AG20443 (cell line): ENCODE measurements at places on chromosomes 3 and 15.
A peak's percentile ranks its signal among the peaks of the same experiment; 100 is the strongest.

- no peak for DNase-seq
Measured at GRCh38 chr15:99435113-99435695, 130.6 kb upstream of the MEF2A start.

- DNase-seq, result no peak
Measured at GRCh38 chr3:17915341-17915740, 172.9 kb upstream of the TBC1D5 start.

GRCh38 chr3:32129832-32130231, 23.4 kb downstream of the GPD1L start:
- no peak for DNase-seq

GRCh38 chr3:50674349-50675178, at the start of gene DOCK3:
DOCK3 (plus strand) TSS chr3:50674927; CDS start chr3:50675264, 337 bp downstream.
- peak; percentile 96 for DNase-seq

- no peak for DNase-seq
Measured at GRCh38 chr15:48546296-48546695, 99.2 kb downstream of the FBN1 start.

GRCh38 chr15:85035980-85036379, 54.3 kb downstream of the PDE8A start:
- no peak for DNase-seq

GRCh38 chr3:72559385-72559784, 288.9 kb downstream of the SHQ1 start:
- DNase-seq, result no peak

- no peak for DNase-seq
Measured at GRCh38 chr15:26562336-26562735, 210.5 kb downstream of the GABRB3 start.

GRCh38 chr3:59963676-59964075, 913.9 kb upstream of the CFAP20DC start:
- DNase-seq, result no peak

DNA sequence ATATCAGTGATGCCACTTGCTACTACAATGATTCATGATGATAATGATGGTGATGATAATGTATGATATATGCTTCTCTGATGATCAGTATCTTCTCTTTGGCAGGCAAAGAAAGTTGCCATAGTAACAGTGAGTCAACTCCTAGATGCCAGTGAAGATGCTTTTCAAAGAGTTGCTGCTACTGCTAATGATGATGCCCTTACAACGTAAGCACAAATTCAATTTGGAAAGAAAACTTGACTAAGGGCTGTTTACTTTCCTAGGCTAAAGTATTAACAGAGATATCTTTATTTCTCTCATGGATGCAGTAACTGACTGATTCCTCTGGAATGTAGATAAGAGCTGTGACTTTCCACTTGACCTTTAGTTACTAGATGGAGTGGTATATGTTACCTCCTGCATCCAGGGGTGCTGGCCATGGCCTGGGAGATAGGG, 27.8 kb downstream of the ADGRG7 start:
- DNase-seq, result no peak

DNA sequence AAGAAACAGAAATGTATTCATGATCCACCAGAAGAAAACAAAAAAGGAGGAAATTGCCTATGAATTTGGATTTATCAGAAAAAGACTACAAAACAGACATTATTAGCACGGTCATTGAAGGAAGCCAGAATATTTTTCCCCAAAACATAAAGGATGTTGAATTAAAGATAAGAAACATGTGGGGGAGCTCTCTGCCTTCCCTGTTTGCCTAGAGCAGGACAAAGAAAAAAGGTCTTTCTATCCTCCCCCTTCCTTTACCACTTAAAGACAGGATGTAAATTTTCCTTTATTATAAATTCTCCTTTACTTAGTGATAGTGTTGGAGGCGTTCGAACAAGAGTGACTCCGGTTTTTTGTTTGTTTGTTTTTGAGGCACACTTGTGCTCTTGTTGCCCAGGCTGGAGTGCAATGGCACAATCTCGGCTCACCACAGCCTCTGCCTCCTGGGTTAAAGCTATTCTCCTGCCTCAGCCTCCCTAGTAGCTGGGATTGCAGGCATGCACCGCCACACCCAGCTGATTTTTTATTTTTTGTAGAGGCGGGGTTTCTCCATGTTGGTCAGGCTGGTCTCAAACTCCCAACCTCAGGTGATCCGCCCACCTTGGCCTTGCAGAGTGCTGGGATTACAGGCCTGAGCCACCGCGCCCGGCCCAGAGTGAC, 14.9 kb upstream of the RPN1 start:
- no peak for DNase-seq

DNA sequence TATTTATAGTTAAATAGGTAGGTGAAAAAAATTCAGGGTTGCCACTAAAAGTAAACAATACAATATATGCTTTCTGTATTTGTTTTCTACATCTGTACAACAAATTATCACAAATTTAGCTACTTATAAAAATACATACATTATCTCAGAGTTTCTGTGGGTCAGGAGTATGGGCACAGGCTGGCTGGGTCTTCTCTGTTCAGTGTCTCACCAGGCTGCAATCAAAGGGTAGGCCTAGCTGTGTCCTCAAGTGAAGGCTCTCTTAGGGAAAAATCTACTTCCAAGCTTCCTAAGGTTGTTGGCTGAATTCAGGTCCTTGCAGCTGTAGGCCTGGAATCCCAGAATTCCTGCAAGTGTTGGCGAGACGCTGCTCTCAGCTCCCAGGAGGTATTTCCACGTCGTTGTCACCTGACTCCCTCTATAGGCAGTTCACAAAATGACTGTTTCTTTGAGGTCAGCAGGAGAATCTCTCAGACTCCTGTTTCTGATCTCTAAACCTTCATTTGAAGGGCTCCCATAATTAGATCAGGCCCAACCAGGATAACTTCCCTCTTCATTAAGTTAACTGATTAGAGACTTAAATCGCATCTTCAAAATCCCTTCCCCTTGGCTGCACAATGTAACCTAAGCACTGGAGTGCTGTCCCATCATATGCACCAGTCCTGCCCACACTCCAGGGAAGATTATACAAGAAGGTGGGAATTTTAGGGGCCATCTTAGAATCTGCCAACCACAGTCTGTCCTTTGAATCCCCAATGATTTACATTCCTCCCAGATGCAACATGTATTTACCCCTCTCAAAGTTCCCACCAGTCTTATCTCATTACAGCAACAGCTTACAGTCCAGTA, 296.6 kb downstream of the SUCLG2 start:
- DNase-seq, result peak; percentile 49

DNA sequence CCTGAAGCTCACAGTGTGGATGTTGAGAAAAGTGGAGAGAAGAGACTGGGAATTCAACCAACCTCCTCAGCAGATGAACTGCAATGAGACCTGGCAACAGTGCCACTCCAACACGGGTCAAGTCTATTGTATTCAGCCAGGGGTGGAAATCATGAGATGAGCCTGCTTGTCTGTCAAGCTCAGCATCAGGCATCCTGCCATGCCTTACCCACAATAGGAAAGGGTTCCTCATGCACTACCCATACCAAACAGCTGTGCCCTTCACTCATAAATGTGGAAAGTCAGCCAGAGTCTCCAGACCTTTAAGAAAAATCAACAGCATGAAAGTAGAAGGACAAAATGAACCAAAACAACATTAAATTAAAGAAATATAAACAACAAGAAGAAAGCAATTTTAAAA, 542.1 kb downstream of the EPHB1 start:
- no peak for DNase-seq

DNA sequence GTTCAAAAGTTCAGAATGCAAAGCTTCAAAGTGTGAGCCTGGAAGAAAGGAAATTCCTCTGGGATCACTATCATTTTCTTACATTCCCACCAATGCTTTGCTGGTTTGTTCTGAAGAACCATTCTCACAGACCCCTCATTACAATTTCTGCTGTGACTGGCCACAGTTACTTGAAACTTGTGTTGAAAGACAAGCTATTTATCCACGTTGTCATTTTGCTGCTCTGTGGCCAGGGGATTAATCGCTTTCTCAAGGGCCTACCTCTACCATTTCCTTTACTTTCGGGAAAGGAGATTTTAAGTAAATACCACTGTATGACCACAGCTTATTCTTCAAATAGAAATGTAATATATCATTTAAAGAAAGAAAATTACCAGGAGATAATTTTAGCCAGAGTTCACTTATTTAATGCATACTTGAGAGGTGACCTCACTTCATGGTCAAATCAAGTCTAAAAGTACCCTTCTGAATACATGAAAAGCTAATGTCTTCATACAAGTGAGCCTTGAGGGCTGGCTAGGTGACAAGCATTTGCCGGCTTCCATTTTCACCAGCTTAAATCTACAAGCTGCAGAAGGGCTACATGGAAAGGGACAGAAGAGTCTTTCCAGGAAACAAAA, 69.8 kb upstream of the ROBO2 start:
- DNase-seq, result no peak

DNA sequence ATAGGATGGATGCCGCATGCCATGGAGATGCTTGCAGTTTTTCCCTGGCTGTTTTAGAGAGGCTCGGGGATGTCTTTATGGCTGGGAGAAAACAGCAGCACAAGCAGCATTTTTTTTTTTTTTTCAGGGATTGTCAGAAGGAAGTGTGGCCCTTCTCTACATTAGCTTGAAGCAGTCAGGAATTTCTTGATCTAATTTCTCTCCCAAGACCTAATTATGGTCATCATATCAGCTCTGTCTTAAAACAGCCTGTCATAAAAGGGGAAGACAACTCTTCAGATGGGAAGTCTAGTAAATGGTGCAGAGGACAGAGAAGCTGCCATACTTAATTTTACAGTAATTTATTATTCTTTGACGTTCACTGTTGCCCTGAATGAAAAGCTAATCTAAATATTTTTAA, 44.5 kb downstream of the EAF1 start:
- no peak for DNase-seq

DNA sequence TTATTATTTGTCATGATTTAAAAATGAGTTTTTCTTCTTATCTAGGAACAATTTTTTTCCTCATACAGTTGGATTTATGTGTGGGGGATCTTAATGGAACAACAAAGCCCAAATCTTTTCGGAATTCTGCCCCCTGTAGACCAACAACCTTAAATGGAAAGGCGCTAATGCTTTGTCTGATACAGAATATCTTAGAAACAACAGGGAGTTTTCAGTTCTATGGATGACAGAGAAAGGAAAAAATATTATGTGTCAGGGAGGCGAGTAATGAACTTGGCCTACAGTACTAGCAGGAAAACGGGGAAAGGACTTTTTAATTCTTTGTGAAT, 592 bp downstream of the MOBP start:
- DNase-seq, result no peak

DNA sequence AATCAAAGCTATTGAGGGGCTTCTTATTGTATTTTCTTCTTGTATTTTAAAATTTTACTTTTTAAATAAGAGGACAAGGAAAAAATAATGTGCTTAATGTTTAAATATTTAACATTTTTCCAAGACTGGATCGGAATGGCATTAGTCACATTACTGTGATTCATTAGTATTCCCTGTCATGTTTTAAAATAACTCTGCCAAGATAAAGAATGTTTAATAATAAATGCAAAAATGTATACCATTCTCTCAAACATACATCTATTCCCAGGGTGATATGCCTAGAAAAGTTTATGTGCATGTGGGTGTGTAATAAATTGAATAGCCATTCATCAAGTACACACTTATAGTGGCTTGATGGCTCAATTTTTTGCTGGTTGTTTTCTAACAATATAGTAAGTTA, 936.1 kb downstream of the PLOD2 start:
- no peak for DNase-seq

GRCh38 chr15:81562986-81563385, 189.0 kb upstream of the TMC3 start:
- DNase-seq, result no peak

- no peak for DNase-seq
Measured at GRCh38 chr15:27669641-27670040, 429.5 kb downstream of the OCA2 start.

DNA sequence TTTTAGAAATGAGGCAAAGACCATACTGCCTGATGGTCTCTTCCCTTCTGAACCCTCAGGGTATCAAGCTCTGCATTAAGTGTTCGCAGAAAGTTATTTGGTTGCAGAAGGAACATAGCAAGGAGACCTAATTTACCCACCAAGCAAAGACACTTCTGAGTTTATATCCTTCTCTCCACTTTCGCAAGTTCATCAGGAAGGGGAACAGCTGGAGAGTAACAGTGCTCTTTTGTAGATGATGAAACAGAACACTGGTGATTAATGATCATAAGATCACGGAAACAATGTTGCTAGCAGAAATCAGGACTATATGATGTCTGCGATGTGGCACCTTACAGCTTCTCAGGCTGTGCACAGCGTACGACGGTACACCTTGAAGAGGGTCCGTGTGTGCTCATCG, 62.1 kb downstream of the NCEH1 start:
- peak; percentile 31 for DNase-seq

DNA sequence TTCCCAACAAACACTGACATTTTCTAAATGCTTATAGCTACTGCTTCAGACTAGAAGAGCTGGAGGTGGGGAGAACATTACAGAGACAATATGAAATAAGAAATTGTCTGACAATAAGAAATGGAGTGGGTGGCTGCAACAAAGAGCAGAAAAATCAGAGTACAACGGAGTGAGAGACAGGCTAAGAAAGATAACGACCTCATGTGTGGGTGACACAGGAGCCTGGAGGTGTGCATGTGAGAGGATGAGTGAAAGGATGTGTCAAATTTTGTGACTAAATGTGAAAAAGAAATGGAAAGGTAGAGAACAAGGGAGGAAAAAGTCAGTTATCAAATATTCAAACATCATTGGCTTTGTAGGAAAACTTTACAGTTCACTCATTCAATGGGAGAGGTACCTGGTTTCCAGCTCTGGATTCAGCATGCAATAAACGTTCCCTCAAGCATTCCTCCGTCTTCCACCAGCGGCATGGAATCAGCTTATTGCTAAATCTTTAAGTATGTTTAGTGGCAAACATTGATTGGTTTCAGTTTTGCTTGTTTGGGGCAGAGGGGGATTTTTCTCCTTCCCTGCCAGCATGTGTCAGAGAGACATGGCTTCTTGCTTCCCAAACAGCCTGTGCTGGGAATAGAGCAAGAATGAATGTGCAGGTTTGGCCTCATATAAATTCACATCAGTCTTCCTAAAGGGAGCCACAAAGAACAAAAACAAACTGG, 103.8 kb upstream of the CHRM5 start:
- no peak for DNase-seq

GRCh38 chr15:73323956-73324355, 44.8 kb downstream of the HCN4 start:
- no peak for DNase-seq

- DNase-seq, result no peak
Measured at GRCh38 chr3:194282436-194283122, 68.5 kb downstream of the CPN2 start.

DNA sequence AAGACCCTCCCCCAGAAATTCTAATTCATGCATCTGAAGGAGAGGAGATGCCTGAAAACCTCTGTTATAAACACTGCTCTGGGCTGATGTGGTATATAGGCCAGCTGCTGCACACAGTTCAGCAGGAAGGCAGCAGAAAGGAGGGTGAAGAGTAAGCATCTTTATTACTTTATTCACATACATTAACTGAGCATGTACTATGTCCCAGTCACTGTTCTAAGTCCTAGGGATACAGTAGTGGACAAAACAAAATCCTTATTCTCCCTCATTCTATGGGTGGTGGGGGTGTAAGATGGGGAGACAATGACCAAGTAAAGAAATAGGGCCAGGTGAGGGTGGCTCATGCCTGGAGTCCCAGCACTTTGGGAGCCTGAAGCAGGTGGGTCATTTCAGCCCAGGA, 17.8 kb upstream of the CHRNB4 start:
- no peak for DNase-seq

- no peak for DNase-seq
Measured at GRCh38 chr3:69817988-69818387, 78.7 kb downstream of the MITF start.
